ENCODE measurements at places on chromosomes 11 and 22. TPM values are rescaled to one million over a fixed set of nuclear protein-coding genes. Genes with fewer than 3 reads are reported as not detected.

DNA sequence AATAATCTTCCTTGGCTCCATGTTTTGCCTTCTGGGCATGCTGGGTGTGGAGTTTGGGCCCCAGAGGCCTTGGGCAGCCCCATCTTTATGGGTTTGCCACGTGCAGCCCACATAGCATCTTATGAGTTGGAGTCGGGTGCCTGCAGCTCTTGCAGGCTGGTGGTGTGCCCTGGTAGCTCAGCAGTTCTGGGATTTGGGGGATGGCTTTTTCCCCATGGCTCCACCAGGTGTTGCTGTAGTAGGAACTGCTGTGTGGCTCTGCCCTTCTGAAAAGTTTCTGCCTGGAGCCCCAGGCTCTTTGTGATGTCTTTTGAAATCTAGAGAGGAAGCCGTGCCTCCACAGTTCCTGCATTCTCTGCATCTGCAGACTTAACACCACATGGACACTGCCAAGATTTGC lies 16.8 kb downstream of the EED start:
- no peak overlapping the region for H3K27ac ChIP-seq
- H3K27me3 ChIP-seq, result no peaks in the 10 kb centered on the region
- peaks cover 79% of the 10 kb centered on the region for H3K36me3 ChIP-seq
- DNase-seq, result no peak
- no peaks in the 10 kb centered on the region for H3K4me1 ChIP-seq

DNA sequence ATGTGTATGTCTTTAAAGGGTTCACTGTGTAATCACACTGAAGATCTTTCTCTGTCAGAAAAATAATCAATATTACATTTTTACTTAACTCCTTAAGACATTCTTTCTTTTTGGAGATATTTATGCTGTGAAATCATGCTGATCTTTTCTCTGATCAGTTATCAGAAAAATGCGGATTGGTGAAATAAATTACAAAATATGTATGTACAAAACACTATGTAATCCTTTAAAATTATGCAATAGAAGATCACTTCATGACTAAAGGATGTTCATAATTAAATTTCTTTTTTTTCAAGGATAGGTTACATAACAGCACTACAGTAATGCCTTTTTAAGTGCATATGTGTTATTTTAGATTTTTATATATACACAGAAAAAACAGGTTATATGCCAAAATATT lies 24.7 kb downstream of the BTBD10 start:
- no peak overlapping the region for H3K4me3 ChIP-seq
- DNase-seq, result no peak
- H3K27ac ChIP-seq, result no peak overlapping the region
- H3K27me3 ChIP-seq, result no peaks in the 10 kb centered on the region
- no peaks in the 10 kb centered on the region for H3K4me1 ChIP-seq
- H3K36me3 ChIP-seq, result no peaks in the 10 kb centered on the region

- H3K4me3 ChIP-seq, result no peak overlapping the region
- H3K36me3 ChIP-seq, result no peaks in the 10 kb centered on the region
- no peak for DNase-seq
Measured at GRCh38 chr11:91257667-91258066, 967.0 kb upstream of the FAT3 start.

- H3K27ac ChIP-seq, result no peak overlapping the region
- peaks cover 43% of the 10 kb centered on the region for H3K4me1 ChIP-seq
- no peaks in the 10 kb centered on the region for H3K27me3 ChIP-seq
- no peak for DNase-seq
Measured at GRCh38 chr11:62647609-62648005, 1.2 kb upstream of the GANAB start.

MRPL40 gene
- total RNA-seq, result 132 TPM

GRCh38 chr11:96470521-96470920 lies 80.7 kb downstream of the JRKL start:
- DNase-seq, result no peak
- no peaks in the 10 kb centered on the region for H3K27me3 ChIP-seq
- H3K4me1 ChIP-seq, result no peaks in the 10 kb centered on the region
- no peaks in the 10 kb centered on the region for H3K36me3 ChIP-seq

GRCh38 chr22:37657590-37658132 lies 862 bp upstream of the PDXP start:
- peak overlapping the region; percentile 63 for H3K4me3 ChIP-seq
- peak; percentile 40 for DNase-seq
- H3K27ac ChIP-seq, result peak overlapping the region; percentile 88
- H3K36me3 ChIP-seq, result peaks cover 37% of the 10 kb centered on the region

Measured in K562 (cell line).